ENCODE measurements at places on chromosomes 16 and 17.

DNA sequence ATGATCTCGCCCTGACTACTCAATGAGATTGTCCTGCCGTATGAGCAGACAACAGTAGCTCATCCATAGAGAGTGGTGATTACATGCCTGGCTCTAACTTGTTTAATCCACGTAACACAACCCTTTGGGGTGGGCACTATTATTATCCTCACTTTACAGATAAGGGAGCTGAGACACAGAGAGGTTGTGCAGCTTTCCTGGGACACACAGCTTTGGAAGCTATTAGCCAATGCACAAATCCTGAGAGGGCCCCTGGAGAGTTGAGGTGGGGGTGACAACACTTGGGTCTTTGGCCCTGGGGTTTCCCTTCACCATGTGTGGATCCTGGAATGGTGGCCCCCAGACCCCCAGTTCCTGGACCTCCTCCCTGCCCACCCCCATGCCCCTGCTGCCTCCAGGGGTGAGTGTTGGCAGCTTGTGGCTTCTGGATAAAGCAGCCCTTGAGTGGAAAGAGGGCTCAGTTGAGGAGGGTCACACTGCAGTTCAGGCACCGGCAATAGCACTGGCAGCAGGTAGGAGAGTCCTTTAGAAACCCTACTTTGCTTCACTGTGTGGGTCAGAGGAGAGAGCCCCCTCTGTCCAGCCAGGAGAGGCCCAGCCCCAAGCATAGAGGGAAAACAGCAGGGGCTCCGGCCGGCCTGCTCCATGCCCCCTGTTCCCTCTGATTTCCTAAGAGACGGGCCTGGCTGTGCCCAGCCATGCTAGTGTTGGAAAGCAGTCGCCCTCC lies 230.7 kb downstream of the KATNIP start:
- DNase-seq: no peak

GRCh38 chr16:86994215-86994614 lies 323.0 kb downstream of the C16orf95 start:
- DNase-seq: no peak

GRCh38 chr17:81646869-81647600 lies 9.3 kb downstream of the PDE6G start:
- DNase-seq: no peak

DNA sequence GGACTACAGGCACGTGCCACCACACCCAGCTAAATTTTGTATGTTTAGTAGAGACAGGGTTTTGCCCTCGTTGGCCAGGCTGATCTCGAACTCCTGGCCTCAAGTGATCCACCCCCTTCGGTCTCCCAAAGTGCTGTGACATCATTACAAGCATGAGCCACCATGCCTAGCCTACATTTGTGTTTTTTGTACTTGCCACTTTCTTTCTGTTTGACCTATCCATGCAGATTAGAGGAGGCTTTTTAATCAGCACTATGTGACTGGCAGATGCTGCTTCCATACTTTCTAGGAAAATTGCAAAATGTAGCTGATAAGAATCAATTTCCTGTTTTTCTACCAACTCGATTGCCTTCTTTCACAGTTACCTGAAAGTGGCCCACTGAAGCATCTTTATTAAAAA lies 57.3 kb downstream of the B9D1 start:
- no peak for DNase-seq

- no peak for DNase-seq
These were observed 151.5 kb downstream of the KCNJ2 start for GRCh38 chr17:70320673-70321345.

GRCh38 chr17:65548269-65548969 lies 13.0 kb downstream of the AXIN2 start:
- DNase-seq: no peak

DNA sequence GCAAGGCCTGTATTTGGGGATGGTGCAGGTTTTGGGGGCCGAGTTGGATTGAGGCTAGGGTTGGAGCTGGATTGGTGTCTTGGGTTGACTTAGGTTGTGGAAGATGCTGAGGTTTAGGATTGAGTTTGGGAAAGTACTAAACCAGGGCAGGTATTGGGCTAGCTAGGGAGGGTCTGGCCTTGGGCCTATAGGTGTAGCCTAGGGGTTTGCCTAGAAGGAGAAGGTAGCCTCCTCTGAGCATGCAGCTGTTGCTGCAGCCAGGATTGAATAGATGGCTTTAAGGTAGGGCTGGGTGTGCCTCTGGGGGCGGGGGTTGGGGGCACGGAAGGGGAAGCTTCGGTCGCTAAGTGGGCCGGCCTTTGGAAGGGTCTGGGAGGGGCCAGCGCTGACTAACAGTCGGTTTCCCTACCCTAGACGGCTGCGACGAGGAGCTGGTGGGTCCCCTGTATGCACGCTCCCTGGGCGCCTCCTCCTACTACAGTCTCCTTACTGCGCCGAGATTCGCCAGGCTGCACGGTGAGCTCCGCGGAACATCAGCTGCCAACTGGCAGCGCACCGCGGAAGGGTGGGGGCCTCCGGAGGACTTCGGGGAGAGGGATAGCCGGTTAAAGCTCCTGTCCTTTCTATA lies 1.2 kb downstream of the CNTNAP1 start:
- DNase-seq: no peak

DNA sequence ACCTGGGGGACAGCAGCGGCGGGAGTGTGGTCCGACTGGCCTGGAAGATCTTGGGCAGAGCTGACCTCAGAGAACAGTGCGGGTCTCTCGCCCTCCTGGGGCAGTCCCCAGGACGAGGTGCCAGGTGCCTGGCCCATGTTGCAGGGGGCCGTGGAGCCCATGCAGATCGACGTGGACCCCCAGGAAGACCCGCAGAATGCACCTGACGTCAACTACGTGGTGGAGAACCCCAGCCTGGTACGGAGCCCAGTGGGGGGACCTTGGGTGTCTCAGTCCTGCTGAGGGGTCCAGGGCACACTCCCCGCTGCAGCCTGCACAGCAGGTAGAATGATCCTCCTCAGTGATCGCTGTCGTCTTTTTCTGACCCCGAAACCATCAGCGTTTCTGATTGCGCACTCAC lies 1.4 kb downstream of the GPS1 start:
- no peak for DNase-seq

DNA sequence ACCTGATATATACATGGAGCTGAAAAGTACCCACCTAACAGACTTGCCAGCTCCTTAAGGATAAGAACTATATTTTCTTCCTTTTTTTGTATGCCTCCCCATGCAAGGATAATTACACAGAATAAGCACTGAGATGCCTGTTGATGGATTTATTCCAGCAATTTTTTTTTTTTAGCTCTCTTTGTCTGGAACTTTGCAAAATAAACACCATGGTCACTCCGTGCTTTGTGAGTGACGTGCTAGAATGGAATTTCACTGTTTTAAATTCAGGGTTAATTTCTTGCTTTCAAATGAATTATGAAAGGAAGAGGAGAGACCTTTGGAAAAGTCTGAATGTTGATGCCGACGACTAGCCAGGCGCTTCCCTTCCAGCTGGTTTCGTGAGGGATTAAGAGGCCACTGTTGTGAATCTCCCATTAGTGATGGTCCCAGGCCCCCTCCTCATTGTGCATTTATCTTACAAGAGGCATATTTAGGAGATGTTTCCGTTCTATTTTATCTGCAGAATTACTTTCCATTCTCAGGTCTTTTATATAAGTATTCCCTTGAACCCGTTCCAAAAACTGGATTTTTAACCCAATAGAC lies 529.1 kb downstream of the WWOX start:
- no peak for DNase-seq

- DNase-seq: no peak
These were observed 304.1 kb upstream of the N4BP1 start for GRCh38 chr16:48914070-48914469.

- no peak for DNase-seq
These were observed 155.6 kb upstream of the PLCG2 start for GRCh38 chr16:81623365-81624102.

DNA sequence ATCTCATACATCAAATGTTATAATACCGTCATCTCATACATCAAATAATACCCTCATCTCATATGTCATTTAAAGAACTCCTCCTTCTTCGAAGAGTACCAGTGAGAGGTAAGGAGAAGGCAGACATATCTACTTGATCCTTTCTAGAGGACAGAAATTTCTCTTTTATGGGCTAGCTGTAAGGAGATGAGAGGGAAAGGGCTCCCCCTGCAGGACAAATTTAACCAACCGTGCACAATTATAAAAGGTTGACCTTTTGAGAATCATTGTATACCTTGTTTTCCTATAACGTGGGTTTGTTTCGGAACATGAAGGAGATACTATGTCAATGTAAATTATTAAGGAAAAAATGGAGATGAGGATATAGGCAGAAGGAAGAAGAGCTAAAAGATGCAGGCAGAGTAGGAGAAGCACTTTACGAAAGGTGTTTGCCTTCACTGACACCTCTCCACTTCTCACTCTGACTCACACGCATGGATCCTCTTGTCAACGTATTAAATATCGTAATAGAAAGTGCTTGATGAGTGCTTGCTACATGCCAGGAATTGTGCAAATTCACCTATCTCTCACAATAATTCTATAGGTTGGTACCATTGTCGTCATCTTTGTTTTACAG lies 465.9 kb upstream of the ERCC4 start:
- no peak for DNase-seq

- DNase-seq: no peak
These were observed 1378.8 kb upstream of the CDH8 start for GRCh38 chr16:63415014-63415413.

GRCh38 chr16:86035906-86036305 lies 136.9 kb downstream of the IRF8 start:
- no peak for DNase-seq

DNA sequence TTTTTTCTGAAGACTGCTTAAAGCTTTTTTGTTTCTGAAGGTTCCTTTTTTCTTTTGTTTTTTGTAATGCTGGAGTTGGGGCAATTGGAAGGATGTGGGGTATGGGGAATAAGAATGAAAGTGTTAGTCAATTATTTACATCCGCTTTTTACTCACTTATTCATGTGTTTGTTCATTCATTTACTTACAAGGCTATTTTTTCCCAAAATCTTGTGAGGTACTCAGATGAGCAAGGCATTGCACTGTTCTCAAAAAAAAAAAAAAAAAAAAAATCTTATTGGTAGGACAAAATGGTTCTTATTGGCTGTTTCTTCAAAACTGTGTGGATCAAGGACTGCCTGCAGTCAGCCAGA lies 55.7 kb downstream of the PLD6 start:
- DNase-seq: no peak

DNA sequence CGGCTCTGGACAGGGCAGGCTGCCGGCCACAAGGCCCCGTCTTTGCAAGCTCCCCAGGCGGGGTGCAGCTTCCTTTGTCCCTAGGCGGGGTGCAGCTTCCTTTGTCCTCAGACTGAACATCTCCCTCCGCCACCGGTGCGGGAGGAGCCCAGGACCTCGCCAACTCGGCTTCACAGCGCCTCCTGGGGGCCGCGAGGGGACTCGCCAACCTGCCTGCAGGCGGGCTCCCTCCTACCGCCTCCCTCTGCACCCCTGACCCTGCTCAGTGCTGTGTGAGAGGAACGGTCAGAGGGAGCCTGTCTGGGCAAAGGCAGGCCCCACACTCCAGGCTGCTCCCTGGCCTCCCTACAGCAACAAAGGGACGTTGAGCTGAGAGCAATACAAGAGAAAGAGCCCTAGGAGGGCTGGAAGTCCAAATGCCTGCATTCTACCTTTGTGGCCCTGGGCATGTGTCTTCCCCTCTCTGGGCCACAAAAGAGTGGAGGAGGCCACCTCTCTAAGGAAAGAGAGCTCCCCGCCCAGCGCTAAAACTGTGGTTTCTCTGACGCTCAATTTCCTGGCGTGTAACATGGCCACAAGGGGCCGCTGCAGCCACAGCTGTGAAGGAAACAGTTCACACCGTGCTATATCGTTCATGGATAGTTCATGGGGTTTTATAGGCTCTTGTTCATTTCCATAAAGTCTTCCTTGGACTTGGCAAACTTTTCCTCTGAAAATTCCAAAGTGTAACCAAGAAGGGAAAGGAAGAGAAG lies 20.9 kb upstream of the KRT19 start:
- peak; percentile 65 for DNase-seq

- no peak for DNase-seq
These were observed 21.3 kb downstream of the SNX20 start for GRCh38 chr16:50659806-50660205.

GRCh38 chr16:48963306-48963705 lies 318.3 kb downstream of the CBLN1 start:
- no peak for DNase-seq

GRCh38 chr16:25010542-25010941 lies 4.6 kb downstream of the ARHGAP17 start:
- no peak for DNase-seq

DNA sequence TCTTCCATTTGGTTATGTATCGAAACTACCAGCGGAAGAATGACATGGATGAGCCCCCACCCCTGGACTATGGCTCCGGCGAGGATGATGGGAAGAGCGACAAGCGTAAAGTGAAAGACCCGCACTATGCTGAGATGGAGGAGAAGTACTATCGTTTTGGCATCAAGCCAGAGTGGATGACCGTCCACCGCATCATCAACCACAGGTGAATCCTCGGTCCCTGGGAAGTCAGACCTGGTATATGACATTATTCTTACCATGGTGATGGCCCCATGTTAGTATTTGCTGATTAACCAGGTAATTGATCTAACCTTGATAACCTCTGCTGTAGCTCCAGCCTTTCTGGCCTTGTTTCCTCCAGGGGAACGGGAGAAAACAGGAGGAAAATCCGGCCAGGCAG lies 8.5 kb downstream of the CHD3 start:
- DNase-seq: no peak

GRCh38 chr16:89018282-89019158 lies 41.5 kb upstream of the CBFA2T3 start:
- no peak for DNase-seq

DNA sequence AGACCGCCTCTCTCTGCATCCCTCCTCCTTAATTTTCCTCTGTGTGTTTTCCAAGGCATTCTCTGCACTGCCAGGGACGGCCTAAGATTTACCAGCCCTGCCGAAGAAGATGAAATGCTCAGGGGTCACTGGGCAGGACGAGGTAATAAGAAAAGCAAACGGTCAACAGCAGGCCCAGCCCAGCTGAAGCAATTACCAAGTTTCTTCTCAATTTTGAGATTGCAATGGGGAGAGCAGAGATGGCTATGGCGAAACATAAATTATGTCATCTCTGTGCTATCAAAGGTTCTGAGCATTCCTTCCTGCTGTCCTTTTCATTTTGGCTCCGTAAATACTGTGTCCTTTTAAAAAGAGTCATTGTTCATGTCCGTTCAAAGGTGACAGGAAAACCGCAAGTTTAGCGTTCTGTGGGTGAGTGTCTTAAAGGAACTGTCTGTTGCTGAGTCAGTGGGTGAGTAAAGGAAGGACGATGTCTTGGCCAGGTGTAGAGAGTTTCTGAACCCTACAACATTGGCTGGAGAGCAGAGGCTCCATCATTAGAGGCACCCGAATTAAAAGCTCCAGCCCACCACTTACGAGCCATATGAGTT lies 753.9 kb upstream of the EEF2KMT start:
- no peak for DNase-seq

GRCh38 chr17:21029515-21029914 lies 13.3 kb downstream of the USP22 start:
- DNase-seq: no peak

DNA sequence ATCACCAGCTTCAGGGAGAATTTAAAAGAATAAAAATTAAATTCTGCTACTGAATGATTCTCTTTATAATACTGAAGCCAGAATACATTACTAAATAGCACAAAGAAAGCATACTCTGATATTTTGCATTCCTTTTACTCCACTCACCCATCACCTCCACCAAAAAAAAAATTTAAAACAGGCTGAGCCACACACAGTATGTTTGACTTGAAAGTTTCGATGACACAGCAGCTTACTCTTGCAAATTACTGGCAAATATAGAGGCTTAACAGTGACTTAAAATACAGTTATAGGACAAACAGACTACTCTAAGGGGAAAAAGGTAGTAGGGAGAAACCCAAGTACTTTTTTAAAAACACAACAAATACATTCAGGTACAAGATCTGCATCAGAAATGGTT lies 39.2 kb downstream of the GPATCH8 start:
- DNase-seq: no peak
